ENCODE measurements at places on chromosomes 11 and 22.

DNA sequence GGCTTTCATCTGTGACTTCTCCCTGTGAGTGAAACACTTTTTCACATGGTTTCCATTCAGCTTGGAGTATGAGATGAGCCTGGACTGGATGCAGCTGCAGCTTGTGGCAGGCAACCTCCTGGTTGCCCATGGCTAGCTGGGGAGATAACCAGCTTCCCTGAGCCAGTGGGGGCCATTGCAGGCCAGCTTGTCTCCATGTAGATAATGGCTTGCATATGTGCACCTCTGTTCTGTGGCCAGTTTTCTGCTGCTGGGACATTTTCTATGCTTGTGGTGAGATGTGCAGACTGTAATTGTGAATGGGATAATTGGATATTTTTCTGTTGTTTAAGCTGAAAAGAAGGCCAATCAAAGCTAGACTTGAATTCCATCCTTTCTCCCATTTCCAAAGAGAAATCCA is 38.5 kb downstream of the INSC start:
- DNase-seq: no peak

GRCh38 chr22:46105494-46106278 is 44.6 kb upstream of the PPARA start:
- no peak for DNase-seq

- DNase-seq: no peak
Observed at GRCh38 chr11:76234021-76234415, 27.7 kb upstream of the WNT11 start.

DNA sequence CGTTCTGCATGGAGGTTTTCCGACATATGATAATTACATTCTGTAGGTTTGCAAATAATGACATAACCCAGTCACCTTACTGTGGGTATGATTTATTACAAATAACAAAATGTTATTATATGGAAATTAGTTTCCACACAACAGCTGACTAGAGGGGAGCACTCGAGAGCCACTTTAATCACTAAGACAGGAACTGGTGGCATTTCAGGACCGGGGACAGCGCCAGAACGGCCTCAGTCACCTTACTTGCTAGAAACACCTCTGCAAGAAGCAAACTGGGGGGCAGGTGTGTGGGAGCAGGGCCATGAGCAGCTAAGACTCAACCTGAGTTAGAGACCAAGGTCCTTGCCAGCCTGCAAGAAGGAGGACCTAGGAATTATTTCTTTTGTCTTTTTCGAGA is 199.9 kb downstream of the DSCAML1 start:
- DNase-seq: peak; percentile 8

DNA sequence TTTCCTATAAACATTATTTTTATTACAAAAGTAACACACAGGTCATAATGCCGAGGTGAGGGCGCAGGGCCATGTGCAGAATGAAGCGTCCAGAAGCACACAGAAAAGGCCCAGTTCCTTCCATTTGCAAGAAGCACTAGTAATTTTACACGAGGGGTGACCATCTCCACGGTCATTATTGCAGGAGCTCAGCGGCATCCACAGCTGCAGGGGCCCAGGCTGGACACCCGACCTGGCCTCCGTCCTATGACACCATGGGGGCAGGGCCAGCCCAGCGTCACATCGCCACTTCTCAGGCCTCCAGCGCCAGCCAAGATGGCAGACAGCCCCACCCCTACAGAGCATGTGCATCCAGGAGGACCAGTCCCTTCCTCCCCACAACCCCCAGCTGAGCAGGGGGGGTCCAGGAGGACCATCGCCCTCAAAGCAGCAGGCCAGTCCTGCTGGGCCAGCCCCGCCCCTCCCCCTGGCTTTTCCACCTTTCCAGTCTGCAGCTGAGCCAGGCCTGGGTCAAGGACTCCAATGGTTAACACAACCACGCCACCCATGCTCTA is 3.5 kb downstream of the IGF2 start:
- no peak for DNase-seq

- no peak for DNase-seq
Observed at GRCh38 chr11:38498721-38499120, 1900.7 kb upstream of the RAG2 start.

GRCh38 chr11:69638941-69639681 is 1.8 kb upstream of the CCND1 start:
- DNase-seq: peak; percentile 85

GRCh38 chr11:19368726-19369375 is 128.1 kb upstream of the E2F8 start:
- DNase-seq: no peak

DNA sequence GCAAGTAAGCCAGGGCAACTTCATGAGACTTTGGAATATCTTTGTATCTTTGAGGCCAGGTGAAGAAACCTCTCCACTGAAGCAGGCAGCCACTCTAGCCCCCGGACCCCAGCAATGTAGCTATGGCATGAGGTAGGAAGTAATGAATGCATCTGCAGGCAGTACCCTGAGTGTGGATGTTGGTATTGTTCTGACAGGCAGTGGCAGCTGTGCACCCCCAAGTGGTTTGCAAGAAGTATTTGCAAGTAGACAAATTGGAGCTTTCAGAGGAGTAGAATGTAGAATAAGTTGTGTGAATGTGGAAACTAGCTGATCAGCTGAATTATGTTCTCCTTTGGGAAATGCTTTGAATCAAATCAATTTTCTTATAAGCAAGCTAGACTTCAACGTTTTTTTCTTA is 194.4 kb upstream of the PGR start:
- DNase-seq: no peak

DNA sequence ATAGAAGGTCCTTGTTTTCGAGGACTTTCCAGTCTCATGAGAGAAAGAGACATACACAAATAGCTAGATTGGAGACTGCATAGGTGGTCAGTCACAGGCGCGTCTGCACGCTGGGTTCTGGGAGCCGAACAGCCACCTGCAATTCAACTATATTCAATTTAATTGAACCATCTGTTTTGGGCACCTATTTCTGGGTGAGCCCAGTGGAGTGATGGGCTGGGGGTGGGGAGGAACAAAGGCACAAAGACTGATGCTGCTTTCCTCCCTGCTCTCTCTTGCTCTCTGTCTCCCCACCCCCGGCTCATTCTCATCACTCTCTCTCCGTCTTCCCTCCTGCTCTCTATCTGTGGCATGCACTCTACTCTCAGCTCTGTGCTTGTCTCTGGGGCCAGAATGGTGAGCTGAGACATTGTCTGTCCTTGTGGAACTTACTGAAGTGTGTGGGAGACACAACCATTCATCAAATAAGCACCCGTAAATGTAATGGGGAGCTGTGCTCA is 48.1 kb upstream of the B3GAT1 start:
- DNase-seq: no peak

DNA sequence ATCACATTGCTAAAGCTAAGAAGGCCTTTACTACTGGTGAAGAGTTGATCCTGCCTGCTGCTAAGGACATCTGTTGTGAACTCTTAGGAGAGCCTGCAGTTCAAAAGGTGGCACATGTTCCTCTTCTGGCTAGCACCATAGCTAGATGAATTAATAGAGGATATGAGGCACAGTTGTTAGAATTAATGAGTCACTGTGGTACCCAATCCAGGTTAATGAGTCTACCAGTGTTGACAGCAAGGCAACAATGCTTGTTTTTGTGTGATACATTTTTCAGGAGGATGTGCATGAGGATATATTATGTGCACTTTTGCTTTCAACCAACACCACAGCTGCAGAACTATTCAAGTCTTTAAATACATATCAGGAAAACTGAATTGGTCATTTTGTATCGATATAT is 12.0 kb downstream of the C11orf58 start:
- DNase-seq: no peak

- DNase-seq: no peak
Observed at GRCh38 chr22:37026325-37026724, 6.8 kb downstream of the MPST start.

- peak; percentile 32 for DNase-seq
Observed at GRCh38 chr22:35352214-35353111, 28.4 kb upstream of the HMOX1 start.

DNA sequence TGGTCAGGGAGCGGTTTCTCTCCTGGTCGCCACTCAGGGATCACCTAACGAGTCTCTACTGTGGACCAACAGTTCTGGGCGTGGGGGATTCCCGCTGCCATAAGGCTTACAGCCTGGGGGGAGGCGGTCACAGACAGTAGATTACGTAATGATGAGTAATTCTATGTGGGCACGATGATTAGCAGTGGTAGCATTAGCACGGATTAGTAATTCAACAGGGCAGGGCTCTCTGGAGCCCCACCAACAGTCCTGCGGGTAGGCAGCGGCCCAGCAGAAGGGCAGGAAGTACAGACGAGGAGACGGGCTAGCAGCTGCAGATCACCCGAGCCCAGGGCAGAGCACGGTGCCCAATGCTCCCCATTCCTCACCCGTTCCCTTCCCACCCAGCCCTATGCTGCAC is 3.6 kb downstream of the SHISAL1 start:
- no peak for DNase-seq

GRCh38 chr22:19951346-19951745 is 9.7 kb upstream of the TXNRD2 start:
- no peak for DNase-seq

DNA sequence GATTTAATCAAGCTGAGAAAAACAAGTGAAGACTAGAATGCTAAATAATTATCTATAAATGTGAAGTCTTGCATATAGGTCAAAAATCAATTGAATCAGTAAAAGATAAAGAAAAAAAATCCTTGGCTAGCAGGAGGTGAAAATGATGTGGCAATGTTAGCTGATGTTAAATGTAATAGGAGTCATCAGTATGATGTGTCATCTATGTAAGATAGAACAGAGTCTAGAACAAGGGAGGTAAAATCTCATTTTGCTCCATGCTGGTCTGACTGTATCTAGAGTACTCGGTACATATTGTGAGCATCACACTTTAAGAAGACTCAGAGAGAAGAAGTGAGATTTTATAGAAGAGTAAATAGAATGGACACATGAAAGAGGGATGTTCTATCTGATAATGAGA is 721.2 kb downstream of the ETS1 start:
- DNase-seq: no peak

GRCh38 chr11:83035070-83035854 is 36.4 kb downstream of the RAB30 start:
- no peak for DNase-seq

DNA sequence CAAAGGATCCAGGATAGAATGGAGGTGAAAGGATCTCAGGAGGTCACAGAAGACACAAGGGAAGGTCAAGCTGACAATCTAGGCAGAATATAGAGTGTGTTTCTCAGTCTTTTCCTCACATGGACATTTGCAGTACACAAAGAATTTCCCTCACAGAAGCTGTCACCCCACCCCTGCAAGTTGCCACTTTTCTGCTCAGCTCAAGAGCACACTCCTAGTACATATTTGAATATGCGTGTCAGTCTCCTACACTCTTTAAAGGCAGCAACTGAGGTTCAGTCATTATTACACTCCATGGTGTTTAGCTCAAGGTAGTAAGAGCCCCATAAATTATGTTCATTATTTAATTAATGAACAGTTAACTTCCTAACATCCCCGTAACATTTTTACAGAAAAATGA is 59.1 kb downstream of the ETS1 start:
- no peak for DNase-seq

DNA sequence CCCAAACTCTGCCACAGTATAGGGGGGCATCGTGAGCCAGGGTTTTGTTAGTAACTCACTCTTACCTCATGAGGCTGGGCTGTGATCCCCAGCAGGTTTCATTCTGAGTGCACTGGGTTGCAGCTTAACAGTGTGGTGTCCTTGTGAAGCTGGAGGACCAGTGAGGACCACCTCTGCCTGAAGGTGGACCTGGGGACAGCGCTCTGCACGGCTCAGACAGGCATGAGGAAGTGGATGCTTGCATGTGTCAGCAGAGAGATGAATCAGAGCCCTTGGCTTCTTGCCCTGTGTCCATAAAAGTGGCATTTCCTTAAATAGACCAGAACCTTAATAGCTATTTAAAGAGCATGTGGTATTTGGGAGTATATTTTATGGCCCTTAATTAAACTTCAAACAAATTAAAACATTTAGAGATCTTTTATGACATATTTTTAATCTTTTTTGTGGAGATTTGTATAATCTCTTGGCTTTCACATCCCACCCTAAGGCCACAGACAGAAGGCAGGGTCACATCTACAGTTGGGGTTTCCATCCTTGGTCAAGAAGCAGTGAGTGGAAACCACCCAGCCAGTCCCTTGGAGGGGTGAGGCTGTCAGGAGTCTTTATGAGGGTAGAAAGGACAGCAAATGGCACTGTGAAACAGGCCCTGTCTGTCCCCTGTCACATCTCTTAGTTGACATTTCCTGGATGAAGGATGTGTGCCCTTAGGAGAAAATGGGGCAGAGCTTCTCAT is 24.8 kb upstream of the ADORA2A start:
- DNase-seq: no peak

DNA sequence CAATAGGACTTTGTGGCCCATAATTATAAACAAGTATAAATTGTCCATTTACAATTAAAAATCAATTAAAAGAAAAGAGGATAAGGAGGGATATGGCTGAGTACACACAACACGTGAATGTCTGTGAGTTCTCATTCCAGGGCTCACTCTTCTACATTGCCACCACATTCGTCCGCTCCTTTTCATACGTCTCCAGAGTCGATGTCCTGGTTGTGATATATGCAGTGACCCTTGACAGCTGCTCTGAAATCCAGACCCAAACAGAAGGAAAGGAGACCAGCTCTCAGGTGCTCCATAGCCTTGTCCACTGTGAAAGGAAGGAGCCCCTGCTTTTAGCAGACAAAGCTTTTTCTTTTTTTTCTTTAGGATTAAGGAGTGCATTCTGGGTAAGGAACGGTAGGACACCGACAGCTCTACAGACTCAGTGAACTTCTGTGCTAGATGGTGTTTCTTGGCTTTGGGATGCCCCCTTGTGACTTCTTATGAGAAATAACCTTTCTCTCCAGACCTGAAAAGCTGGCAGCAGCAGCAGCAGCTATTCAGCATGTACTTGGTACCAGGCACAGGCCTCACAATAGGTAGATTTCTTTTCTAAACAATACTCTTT is 19.7 kb upstream of the DNAJB13 start:
- peak; percentile 70 for DNase-seq

DNA sequence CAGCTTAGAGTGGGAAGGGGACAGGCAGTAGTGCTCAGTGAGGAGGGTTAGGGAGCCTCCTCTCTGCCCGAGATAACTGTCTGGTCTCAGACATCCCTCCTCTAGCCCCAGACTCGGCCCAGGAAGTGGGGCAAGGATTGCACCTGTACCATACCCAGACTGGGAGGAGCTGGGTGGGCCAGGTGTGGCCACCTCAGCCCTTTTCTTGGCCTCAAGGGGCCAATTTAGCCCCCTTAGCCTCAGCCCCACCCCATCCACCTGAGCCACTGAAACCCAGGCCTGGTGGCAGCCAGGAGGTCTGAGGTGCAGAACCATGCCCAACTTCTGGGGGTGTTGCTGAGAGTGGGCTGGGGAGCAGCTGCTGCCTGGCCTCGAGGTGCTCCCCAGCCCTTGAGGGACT is 6.5 kb downstream of the RELT start:
- DNase-seq: no peak

DNA sequence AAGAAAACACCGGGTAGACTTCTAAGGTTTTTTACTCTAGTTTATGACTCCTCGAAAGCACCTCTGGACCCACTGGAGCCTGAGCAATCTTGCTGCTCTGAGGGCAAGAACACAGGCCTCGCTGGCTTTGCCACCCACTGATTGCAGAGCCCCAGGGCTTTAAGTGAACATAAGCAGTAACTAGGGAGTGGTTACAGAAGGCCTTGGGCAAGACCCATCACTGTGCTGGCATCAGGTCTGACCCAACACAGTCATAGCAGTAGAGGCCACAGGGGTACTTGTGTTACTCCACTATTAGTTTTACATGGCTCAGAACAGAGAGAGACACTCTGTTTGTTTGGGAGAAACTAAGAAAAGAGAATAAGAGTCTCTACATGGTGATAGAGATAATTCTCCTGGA is 684.5 kb downstream of the FAM181B start:
- DNase-seq: no peak

All from HAP-1 (cell line).